T-helper 17 cell (primary cell): ENCODE measurements at places on chromosomes 11 and 22. TPM values are rescaled to one million over a fixed set of nuclear protein-coding genes. Genes with fewer than 3 reads are reported as not detected.

DNA sequence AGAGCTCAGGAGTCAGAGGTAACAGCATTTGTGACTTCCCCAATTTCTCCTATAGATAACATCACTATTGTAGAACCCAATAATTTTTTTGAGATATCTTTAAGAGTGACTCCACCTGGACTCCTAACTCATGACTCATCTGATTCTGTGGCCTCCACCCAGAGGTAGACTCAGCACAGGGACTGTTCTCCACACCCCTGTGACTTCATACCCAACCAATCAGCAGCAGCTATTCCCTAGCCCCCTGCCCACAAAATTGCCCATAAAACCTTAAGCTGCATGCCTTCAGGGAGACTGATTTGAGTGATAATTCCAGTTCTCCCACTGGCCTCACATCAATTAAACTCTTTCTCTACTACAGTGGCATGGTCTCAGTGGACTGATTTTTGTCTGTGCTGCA, 475.4 kb upstream of the FAT3 start:
- no peak for DNase-seq
- no peaks in the 10 kb centered on the region for H3K36me3 ChIP-seq
- H3K4me1 ChIP-seq, result no peaks in the 10 kb centered on the region
- H3K27me3 ChIP-seq, result no peaks in the 10 kb centered on the region
- H3K27ac ChIP-seq, result no peak overlapping the region

DNA sequence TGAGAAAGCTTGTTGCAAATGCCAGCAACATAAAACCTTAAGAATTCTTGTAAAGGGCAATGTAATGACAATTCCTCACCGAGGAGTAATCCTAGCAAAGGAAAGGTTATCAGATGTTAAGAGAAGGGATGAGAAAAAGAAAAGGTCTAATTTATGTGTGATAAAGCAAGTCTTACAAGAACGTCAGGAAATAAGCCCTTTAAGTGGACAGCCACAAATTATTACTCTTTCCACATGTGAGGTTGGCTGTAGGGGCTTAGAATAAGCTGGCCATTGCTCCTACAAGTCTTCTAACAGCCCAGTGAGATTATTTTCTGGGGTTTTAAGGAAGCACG, 9.3 kb downstream of the LAYN start:
- peaks cover 76% of the 10 kb centered on the region for H3K27me3 ChIP-seq
- H3K27ac ChIP-seq, result no peak overlapping the region
- no peaks in the 10 kb centered on the region for H3K4me1 ChIP-seq
- H3K4me3 ChIP-seq, result no peak overlapping the region
- H3K36me3 ChIP-seq, result no peaks in the 10 kb centered on the region

GRCh38 chr11:134584706-134585445, 172.8 kb upstream of the B3GAT1 start:
- H3K27me3 ChIP-seq, result peaks cover 76% of the 10 kb centered on the region
- no peak for DNase-seq
- H3K27ac ChIP-seq, result no peak overlapping the region
- peaks cover 5% of the 10 kb centered on the region for H3K4me1 ChIP-seq
- peaks cover 2% of the 10 kb centered on the region for H3K36me3 ChIP-seq

- DNase-seq, result no peak
- no peak overlapping the region for H3K27ac ChIP-seq
- H3K4me3 ChIP-seq, result no peak overlapping the region
Observed at GRCh38 chr11:609341-609811, 6.4 kb downstream of the IRF7 start.

- no peak for DNase-seq
- peak overlapping the region; percentile 78 for H3K27ac ChIP-seq
- H3K4me3 ChIP-seq, result no peak overlapping the region
- peaks cover 31% of the 10 kb centered on the region for H3K4me1 ChIP-seq
- H3K36me3 ChIP-seq, result no peaks in the 10 kb centered on the region
Observed at GRCh38 chr22:20026204-20026908, 5.4 kb downstream of the TANGO2 start.

DNA sequence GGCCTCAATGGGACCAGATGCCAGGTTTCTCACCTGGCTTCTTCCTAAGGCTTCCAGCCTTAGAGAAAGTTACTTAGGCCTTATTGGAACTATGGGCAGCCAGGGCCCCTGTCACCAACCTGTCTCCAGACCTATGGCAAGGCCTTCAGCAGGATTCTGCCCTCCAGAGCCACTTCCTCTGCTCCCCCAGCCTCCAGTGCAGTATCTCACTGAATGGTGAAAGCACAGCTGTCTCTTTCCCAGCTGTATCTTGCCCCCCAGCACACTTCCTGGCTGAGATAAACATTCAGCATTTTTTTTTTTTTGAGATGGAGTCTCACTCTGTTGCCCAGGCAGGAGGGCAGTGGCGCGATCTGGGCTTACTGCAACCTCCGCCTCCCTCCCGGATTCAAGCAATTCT, 1.5 kb downstream of the SLC2A11 start:
- no peak overlapping the region for H3K27ac ChIP-seq
- no peaks in the 10 kb centered on the region for H3K27me3 ChIP-seq
- peaks cover 16% of the 10 kb centered on the region for H3K4me1 ChIP-seq
- DNase-seq, result no peak
- H3K36me3 ChIP-seq, result no peaks in the 10 kb centered on the region

DNA sequence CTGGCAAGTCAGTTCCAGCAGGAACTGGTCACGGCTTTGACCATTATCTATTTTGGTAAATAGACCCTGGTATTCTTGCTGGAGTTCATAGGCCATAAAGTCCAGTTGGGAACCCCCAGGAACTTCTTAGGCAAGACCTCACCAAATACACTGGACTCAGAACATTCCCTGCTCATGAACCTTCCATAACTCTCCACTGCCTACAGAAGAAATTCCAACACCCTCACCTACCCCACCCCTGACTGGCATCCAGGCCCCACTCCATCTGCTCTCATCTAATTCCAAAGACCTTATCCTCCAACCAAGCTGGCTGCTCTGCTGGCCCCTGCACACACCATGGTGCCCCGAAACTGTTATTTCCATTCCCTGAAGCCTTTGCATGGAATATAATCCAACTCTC, 2.5 kb downstream of the CLPB start:
- no peak overlapping the region for H3K27ac ChIP-seq
- no peak for DNase-seq
- no peaks in the 10 kb centered on the region for H3K27me3 ChIP-seq
- H3K36me3 ChIP-seq, result peaks cover under 1% of the 10 kb centered on the region
- H3K4me1 ChIP-seq, result peaks cover 37% of the 10 kb centered on the region
- no peak overlapping the region for H3K4me3 ChIP-seq

GRCh38 chr11:90698238-90698637, 475.4 kb upstream of the CHORDC1 start:
- no peak for DNase-seq
- H3K27ac ChIP-seq, result no peak overlapping the region
- H3K4me3 ChIP-seq, result no peak overlapping the region
- no peaks in the 10 kb centered on the region for H3K36me3 ChIP-seq

GRCh38 chr22:29268511-29269229, 602 bp downstream of the EWSR1 start:
- H3K4me1 ChIP-seq, result peaks cover 55% of the 10 kb centered on the region
- DNase-seq, result no peak
- H3K4me3 ChIP-seq, result peak overlapping the region; percentile 99
- H3K27ac ChIP-seq, result peak overlapping the region; percentile 100

DNA sequence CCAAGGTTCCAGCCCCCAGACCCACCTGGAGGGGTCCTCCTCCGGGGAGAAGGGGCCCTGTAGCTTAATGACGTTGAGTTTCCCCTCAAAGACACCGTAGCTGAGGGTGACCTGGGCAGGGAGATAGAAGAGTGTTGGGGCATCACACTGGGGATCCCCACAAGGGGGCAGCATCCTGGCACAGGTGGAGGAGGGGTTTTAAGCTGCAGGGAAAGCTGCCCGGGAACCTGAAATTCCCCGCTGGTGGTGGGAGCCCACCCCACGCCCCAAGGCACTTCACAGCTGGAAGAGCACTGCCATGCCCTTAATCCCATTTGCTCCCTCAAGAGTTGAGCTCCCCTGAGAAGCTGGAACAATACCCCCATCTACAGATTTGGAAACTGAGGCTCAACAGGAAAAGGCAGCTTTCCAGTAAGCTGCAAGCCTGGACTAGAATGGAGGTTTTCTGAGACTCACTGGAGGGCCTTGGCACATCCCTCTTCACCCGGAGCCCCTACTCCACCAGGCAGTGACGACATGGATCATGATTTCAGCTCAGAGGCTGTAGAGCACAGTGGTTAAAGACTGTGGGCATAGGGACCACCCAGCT, 13.7 kb downstream of the MFNG start:
- H3K4me1 ChIP-seq, result peaks cover 19% of the 10 kb centered on the region
- H3K36me3 ChIP-seq, result peaks cover 6% of the 10 kb centered on the region
- DNase-seq, result peak; percentile 49
- H3K27me3 ChIP-seq, result no peaks in the 10 kb centered on the region
- no peak overlapping the region for H3K27ac ChIP-seq
- H3K4me3 ChIP-seq, result no peak overlapping the region

- no peaks in the 10 kb centered on the region for H3K27me3 ChIP-seq
- H3K27ac ChIP-seq, result no peak overlapping the region
- DNase-seq, result no peak
- no peaks in the 10 kb centered on the region for H3K36me3 ChIP-seq
- no peak overlapping the region for H3K4me3 ChIP-seq
Observed at GRCh38 chr22:24968066-24968561, 15.6 kb downstream of the KIAA1671 start.

DNA sequence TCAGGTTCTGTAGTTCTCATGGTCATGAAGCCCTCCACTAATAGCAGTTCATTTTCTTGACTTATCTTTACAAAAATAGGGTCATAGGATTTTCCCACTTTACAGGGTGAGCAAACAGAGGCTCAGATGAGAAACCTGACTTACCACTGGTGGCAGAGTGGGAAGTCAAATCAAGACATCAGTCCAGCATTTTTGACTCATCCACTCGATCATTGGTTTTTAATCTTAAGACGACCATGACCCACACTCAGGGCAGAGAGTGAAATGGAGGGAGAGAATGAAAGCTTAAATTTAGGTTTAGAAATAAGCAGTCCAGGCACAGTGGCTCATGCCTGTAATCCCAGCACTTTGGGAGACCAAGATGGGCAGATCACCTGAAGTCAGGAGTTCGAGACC, 42.1 kb downstream of the RTL6 start:
- no peaks in the 10 kb centered on the region for H3K27me3 ChIP-seq
- no peaks in the 10 kb centered on the region for H3K36me3 ChIP-seq
- peaks cover 25% of the 10 kb centered on the region for H3K4me1 ChIP-seq
- no peak for DNase-seq
- H3K27ac ChIP-seq, result peak overlapping the region; percentile 94

RAB39A gene
- total RNA-seq, result 0.20 TPM

FREY1 gene
- total RNA-seq, result 3.2 TPM
